Stimulated activated CD4-positive, alpha-beta T cell treated with anti-CD3 and anti-CD28 coated beads, Interleukin-1b, Interleukin-23, amount 100 ng/mL, for 1 hour (primary cell): ENCODE measurements at places on chromosomes 5 and 9.

- no peak for DNase-seq
These were observed 375.8 kb downstream of the RAB3C start for GRCh38 chr5:58958701-58959100.

DNA sequence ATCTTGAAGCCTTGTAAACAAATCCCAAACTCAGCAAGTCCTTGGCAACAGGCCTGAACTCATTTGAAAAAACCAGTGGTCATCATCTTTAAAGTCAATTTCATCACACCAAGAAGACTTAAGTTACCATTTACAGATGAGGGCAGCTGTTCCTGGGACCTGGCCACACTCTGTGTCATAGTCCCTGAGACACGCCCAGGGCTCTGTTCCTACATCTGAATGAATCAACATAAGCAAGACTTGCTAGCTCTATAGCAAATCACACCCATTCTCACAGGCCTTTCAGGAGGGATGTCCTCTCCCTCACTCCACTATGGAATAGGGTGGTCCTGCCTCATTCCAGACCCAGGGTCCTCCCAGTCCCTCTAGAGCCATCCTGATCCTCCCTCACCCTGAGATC lies 142.8 kb downstream of the NSG2 start:
- DNase-seq = no peak

DNA sequence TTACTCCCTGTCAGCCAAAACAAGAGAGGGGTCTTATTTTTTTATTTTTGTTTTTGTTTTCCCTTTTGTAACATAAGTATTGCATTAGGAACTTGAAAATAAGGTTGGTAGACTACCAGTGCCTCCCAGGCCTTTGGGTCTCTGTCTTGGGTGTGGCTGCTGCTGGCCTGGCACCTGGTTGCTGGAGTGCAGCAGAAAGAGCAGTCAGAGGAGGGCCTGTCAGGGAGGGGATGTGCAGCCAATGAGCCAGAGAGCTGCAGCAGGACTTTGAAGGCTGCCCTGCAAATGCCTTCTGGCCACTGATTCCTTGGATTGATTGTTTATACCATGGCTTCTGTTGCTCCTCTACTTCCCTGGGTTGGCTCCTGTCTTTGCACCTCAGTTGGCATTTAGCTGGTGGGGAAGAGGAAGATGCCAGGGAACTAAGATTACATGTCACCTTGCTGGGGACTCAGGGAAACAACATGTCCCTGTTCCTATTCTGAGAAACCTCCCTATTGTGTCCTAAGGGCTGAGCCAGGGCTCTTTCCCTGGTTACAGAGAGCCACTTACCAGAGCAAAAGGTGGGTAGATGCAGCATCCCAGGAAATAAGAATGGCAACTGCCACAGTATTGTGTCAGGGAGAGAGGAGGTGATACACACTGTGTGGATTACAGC lies 66.6 kb downstream of the ANGPTL2 start:
- no peak for DNase-seq

- DNase-seq = no peak
These were observed 1.2 kb upstream of the ADAMTS6 start for GRCh38 chr5:65482736-65483545.

- no peak for DNase-seq
These were observed 29.8 kb upstream of the GGTA1 start for GRCh38 chr9:121529237-121529987.

- no peak for DNase-seq
These were observed 74.1 kb downstream of the FNBP1 start for GRCh38 chr9:129968690-129969485.

- no peak for DNase-seq
These were observed 71.2 kb upstream of the CNTLN start for GRCh38 chr9:17063535-17064135.

- no peak for DNase-seq
These were observed 49.8 kb downstream of the EBF1 start for GRCh38 chr5:159049844-159050315.

GRCh38 chr5:8984386-8984785 lies 561.5 kb downstream of the SEMA5A start:
- no peak for DNase-seq

DNA sequence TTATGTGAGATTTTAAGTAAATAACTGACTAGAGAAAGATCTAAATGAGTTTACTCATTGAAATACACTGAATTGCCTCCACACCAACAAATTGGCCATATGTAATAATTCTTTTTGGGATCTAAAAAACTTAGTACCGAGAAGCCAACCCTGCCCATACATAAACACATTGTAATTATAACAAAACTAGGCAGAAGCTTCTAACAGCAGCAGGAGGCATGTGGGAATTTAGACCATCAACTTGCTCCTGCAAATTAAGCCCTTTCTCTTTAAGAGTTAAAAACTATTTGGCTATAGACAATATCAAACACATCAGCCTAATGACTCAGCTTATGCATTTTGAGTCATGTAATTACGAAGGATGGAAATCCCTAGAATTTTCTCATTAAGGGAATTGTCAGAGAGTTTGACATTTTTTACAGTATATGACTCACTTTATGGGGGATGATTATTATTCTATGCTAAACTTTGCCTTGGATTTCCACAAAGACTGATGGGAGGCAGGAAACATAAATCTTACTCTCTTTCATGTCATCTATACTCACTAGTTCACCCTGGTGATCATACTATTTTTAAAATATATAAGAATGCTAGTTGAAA lies 1.0 kb downstream of the IL7R start:
- no peak for DNase-seq

DNA sequence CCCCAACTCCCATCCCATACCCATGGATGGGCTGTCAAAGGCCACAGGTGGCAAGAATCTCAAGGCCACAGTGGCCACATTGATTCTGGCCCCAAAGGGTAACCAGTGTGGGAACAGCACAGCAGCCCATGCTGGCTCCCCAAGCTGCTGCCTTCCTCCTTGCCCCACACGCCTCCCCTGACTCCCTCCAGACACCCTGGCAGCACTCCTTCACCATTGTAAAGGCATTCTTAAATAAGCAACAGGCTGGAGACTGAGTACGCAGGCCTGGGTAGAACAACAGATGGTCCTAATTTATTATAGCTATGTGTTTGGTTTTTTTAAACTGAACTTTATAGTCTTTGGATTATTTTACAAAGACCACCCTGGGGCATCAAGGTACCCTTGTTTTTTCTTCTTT lies 158.8 kb downstream of the TSSK1B start:
- no peak for DNase-seq

- no peak for DNase-seq
These were observed 19.5 kb downstream of the B4GALT1 start for GRCh38 chr9:33147416-33148169.

GRCh38 chr5:120678279-120678678 lies 214.2 kb downstream of the PRR16 start:
- no peak for DNase-seq
